ENCODE measurements at places on chromosomes 3 and 15.

DNA sequence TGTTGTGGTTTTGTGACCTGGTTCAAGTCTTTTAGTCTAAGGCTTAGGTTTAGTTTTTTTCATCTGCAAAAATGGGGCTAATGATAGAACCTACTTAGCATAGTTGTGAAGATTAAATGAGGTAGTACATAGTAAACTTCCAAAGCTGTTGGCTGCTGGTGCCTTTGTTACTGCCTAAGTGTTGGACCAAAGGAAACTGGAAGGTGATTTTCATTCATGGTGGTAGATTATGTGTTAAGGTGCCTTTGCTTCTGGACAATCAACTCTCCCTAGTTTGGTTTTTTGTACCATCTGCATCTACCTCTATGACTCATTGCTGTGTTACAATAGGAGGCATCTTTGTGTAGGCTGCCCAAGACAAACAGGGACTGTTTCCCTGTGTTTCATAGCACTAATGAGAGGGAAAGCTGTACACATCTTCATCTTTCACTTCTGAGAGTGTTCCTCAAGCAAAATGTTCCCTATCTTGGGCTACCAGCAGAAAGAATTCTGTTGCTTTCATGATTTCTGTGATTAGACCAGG is 3.2 kb downstream of the MAP2K1 start:
- H3K36me3 ChIP-seq: peaks cover 1% of the 10 kb centered on the region
- H3K27me3 ChIP-seq: no peaks in the 10 kb centered on the region
- no peak for DNase-seq
- H3K27ac ChIP-seq: no peak overlapping the region

DNA sequence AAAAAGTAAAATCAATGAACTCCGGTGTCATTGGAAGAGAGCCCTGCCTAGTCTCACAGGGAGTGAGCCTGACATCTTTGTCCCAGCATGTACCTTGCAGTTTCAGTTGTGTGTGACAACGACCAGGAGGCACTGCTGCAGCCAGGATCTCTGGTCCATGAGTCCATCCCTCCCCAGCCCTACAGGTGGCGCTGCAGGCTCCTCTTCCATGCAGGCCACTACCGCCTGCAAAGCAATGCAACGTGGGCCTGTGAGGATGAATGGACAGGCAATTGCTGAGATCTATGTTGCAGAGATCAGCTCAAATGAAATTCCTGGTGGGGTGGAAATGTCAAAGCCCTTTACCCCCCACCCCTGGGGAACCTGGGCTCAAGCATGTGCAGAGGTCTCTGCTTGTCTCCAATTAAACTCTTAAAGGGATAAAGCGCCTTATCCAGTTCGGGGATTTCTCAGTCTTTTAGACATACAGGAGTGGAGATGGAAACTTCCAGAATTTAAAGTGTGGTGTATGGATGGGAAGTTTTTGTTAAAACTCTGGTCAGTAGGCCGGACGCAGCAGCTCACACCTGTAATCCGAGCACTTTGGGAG is 35.8 kb downstream of the TKT start:
- DNase-seq: peak; percentile 78
- H3K4me3 ChIP-seq: no peak overlapping the region
- H3K27me3 ChIP-seq: peaks cover 9% of the 10 kb centered on the region
- H3K36me3 ChIP-seq: peaks cover 2% of the 10 kb centered on the region

- DNase-seq: peak; percentile 82
- H3K4me1 ChIP-seq: peaks cover 40% of the 10 kb centered on the region
- no peaks in the 10 kb centered on the region for H3K36me3 ChIP-seq
- peak overlapping the region; percentile 95 for H3K27ac ChIP-seq
Measured at GRCh38 chr3:99875929-99876841, 58.5 kb downstream of the CMSS1 start.

GRCh38 chr3:71680603-71681002 is 44.6 kb downstream of the EIF4E3 start:
- DNase-seq: no peak
- H3K4me1 ChIP-seq: peaks cover 4% of the 10 kb centered on the region
- peaks cover 11% of the 10 kb centered on the region for H3K27me3 ChIP-seq
- no peak overlapping the region for H3K27ac ChIP-seq
- H3K4me3 ChIP-seq: no peak overlapping the region
- peaks cover 1% of the 10 kb centered on the region for H3K36me3 ChIP-seq

- H3K27me3 ChIP-seq: no peaks in the 10 kb centered on the region
- no peaks in the 10 kb centered on the region for H3K36me3 ChIP-seq
- H3K4me1 ChIP-seq: no peaks in the 10 kb centered on the region
- no peak for DNase-seq
- no peak overlapping the region for H3K4me3 ChIP-seq
Measured at GRCh38 chr3:83625261-83625660, 1333.5 kb upstream of the CADM2 start.

GRCh38 chr3:111768571-111769100 is 90.4 kb upstream of the PHLDB2 start:
- DNase-seq: no peak
- no peak overlapping the region for H3K27ac ChIP-seq
- H3K36me3 ChIP-seq: peaks cover 9% of the 10 kb centered on the region
- H3K27me3 ChIP-seq: no peaks in the 10 kb centered on the region

DNA sequence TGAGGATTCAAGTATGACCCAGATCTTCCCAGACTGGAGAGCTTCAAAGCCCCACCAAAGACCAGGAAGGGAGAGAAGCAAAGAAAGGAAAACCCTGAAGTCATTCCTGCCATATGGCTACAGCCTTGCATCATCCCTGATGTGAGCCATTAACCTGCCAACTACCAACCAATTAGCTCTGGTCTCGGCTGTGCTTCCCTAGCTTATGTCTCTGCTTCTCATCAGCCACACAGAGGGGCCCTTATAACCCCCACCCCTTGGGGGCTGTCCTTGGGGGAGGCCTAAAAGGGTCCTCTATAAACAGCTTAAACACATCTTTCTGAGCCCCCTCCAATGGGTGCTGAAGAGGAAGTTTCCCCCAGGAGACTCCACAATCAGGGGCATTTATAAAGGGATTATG is 52.8 kb downstream of the NOX5 start:
- peaks cover 30% of the 10 kb centered on the region for H3K27me3 ChIP-seq
- no peak for DNase-seq
- H3K4me1 ChIP-seq: no peaks in the 10 kb centered on the region
- H3K4me3 ChIP-seq: no peak overlapping the region
- no peak overlapping the region for H3K27ac ChIP-seq

DNA sequence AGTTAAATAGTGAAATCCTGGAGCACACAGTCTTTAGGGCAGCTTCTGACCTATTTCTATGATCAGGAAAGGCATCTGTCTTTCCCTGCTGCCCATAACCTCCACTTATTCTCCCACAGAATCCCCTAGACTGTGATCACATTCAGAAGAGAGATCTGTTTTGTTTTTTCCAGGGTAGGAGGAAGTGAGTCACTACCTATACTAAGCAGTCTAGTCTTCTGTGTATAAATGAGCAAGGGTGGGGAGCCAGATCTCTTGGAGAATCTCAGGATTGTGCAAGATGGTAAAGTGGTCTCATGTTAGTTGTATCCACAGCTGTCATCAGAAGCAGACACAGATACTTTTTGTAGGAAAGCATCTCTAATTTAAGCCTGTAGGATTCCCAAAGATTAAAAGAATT is 11.8 kb upstream of the FBXO22 start:
- no peak overlapping the region for H3K4me3 ChIP-seq
- H3K27me3 ChIP-seq: no peaks in the 10 kb centered on the region
- H3K36me3 ChIP-seq: peaks cover 19% of the 10 kb centered on the region
- no peak for DNase-seq
- H3K27ac ChIP-seq: no peak overlapping the region

DNA sequence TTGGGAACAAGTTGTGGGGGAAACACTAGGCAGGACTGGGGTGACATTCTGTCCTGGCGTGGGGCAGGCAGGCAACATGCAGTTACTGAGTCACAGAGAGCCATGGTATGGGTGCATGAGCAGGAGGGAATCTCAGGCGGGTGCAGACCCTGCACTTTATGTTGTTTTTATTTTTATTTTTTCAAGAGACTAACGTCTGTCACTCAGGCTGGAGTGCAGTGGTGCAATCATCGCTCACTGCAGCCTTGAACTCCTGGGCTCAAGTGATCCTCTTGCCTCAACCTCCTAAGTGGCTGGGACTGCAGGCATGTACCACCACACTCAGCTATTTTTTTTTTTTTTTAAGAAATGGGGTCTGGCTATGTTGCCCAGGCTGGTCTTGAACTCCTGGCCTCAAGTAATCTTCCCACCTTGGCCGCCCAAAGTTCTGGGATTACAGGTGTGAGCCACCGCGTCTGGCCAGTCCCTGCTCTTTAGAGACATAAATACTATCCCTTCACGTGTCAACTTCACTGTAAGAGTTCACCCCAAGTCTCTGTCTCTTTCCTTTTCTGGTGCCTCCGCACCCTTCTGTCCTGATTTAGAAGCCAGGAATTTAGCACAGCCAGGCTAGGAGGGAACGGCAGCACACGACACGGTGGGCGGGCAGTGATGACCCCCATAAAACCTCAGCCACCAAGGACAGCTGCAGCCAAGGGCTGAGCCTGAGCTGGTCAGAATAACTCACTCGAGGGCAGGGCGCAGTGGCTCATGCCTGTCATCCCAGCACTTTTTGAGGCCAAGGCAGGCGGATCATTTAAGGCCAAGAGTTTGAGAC is 72.8 kb upstream of the IQSEC1 start:
- no peak overlapping the region for H3K27ac ChIP-seq
- no peaks in the 10 kb centered on the region for H3K36me3 ChIP-seq
- peaks cover 3% of the 10 kb centered on the region for H3K27me3 ChIP-seq
- H3K4me3 ChIP-seq: no peak overlapping the region

DNA sequence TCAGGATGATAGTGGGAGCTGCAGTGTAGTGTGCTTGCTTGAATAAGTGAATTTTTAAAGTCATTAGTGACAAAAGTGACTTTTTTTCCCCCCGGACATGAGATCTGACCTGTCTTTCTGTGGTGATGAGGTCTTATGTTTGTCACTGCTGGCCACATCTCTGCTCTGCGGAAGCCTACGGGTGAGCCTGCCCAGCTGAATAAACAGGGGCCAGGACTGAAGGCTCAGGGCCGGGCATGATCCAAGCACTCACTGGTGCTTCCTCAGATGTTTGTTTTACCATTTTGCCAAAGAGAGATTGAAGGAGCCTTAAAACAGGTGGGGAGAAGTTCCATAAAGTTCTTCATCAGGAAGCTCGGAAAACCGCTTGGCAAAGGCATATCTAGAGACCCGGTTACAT is 35.0 kb downstream of the RPL39L start:
- H3K27ac ChIP-seq: no peak overlapping the region
- DNase-seq: no peak
- no peak overlapping the region for H3K4me3 ChIP-seq

DNA sequence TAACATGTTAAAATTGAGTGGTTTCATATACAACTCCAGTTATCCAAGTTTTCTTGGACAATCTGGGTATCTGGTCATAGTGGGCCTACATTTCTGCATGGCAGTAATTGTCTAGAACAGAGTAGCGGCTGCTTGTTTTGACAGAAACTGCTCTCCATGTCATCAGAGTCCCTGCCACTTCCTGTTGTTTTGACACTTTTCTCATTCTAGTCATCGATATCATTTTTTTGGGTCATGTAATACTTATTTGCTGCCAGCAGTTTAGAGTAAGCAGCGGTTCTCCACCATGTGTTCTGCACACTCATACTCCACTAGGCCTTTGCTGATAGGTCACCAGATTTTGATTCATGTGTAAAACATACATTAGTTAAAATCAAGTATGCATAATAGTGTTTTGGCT is 81.5 kb downstream of the SLC25A26 start:
- no peaks in the 10 kb centered on the region for H3K27me3 ChIP-seq
- no peaks in the 10 kb centered on the region for H3K36me3 ChIP-seq
- H3K27ac ChIP-seq: no peak overlapping the region
- H3K4me3 ChIP-seq: no peak overlapping the region

DNA sequence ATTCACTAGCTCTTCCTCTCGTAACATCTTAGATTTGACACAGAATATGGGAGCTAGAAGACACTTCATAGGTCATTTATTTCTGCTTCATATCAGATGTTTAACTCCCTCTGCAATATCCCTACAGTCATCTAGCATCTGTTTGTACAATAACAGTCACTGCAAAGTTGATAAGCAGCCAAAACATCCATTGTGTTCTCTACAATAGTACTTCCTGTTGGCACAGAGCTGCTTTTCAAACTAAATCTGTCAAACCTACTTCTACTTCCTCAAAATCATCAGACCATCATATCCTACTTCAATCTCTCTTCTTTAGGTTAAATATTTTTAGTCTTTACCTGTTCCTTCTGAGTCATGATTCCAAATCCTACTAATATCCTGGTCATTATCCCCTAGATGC is 233.2 kb downstream of the FGF12 start:
- no peak overlapping the region for H3K4me3 ChIP-seq
- DNase-seq: no peak
- H3K27ac ChIP-seq: no peak overlapping the region
- H3K36me3 ChIP-seq: no peaks in the 10 kb centered on the region
- peaks cover 3% of the 10 kb centered on the region for H3K27me3 ChIP-seq

DNA sequence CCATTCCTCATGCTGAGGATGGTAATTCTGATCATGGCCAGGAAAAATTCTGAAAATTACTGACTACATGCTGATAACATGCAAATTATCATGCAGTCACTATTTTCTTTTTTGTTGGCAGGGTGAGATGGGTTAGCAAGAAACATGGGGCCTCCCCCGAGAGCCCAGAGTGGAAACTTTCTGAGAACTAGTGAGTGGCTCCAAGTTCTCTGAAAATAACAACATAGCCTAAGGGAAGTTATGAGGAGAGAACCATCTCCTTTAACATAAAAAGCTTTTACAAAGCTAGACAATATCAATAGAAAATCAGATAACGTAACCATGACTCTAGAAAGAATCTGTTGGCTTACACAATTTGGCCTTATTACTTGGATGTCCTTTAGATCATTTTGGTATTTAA is 254.2 kb downstream of the PLOD2 start:
- no peak overlapping the region for H3K27ac ChIP-seq
- H3K4me3 ChIP-seq: no peak overlapping the region
- no peak for DNase-seq

- no peak for DNase-seq
- peaks cover 8% of the 10 kb centered on the region for H3K4me1 ChIP-seq
- peaks cover 14% of the 10 kb centered on the region for H3K27me3 ChIP-seq
- no peak overlapping the region for H3K27ac ChIP-seq
- no peak overlapping the region for H3K4me3 ChIP-seq
Measured at GRCh38 chr3:128081846-128082245, 29.6 kb downstream of the SEC61A1 start.

DNA sequence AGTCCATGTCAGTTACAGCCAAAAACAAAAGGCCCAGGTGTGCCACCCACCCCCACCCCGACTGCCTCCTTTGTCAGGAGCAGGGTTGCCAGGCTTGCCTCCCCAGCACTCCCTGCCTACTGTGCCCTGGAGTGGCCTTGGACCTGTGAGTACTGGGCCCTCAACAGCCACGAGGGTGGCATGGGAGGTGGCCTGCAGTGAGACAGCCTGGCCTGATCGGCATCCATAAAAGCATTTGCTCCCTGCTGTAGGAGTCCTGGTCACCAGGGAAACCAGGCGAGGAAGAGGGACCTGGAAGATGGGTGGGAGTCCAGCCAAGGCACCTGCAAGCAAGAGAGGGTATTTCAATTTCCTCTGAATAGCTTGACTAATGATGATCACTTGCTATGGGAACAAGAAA is 56.4 kb upstream of the KCNMB2 start:
- H3K36me3 ChIP-seq: no peaks in the 10 kb centered on the region
- no peak overlapping the region for H3K27ac ChIP-seq
- H3K27me3 ChIP-seq: peaks cover 9% of the 10 kb centered on the region
- H3K4me1 ChIP-seq: peaks cover 6% of the 10 kb centered on the region
- DNase-seq: no peak
